Central memory CD4-positive, alpha-beta T cell (primary cell): ENCODE measurements at places on chromosomes 3 and 15.

- DNase-seq = no peak
Measured at GRCh38 chr3:45330510-45331295, 57.7 kb upstream of the LARS2 start.

DNA sequence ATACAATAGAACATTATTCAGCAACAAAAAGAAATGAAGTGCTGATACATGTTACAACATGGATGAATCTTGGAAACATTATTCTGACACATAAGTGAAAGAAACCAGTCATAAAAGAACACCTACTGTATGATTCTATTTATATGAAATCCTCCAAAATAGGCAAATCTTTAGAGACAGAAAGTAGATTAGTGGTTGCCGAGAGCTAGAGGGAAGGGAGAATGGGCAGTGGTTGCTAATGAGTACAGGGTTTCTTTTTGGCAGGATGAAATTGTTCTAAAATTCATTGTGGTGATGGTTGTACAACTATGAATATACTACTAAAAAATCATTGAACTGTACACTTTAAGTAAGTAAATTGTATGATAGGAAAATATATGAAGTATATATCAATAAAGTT, 6.3 kb upstream of the LRRC58 start:
- no peak for DNase-seq

GRCh38 chr3:115284980-115285379, 137.9 kb upstream of the ZBTB20 start:
- no peak for DNase-seq

DNA sequence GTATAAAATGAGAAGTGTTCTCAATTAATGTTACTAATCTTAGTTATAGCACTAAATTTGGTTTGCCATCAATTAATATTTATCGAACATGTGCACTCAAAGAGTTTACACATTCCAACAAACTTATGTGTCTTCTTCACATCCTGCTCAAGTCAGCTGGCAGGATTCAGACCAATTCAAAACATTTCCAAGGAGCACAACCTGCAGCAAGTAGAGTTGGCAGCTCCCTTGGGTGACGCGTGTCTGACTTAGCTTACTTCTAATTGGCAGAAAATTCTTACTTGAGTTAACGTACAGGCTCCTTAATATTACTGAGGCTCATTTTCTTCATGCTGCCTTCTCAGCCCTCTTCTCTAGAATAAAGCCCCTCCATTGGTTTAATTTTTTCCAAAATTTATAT, 110.4 kb upstream of the PFN2 start:
- DNase-seq = no peak

DNA sequence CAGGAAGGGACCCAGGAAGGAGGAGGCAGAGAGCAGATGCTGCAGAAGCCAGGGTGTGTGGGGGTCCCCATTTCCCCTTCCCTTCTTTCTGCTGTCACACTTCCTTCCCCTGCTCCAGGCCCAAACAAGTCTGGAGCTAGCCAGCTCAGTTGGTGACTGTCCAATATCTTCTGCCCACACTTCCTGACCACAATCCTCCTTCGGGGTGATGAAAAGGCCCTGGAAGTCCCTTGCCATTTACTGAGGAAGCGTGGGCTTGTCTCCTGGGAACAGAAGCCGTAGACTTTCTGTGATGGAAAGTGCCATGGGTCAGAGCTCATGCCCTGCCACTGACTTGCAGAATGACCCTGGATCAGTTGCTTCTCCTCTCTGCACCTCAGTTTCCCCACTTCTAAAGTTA, 39.0 kb downstream of the ANAPC13 start:
- no peak for DNase-seq

- no peak for DNase-seq
Measured at GRCh38 chr3:126502656-126503055, 14.9 kb downstream of the UROC1 start.

DNA sequence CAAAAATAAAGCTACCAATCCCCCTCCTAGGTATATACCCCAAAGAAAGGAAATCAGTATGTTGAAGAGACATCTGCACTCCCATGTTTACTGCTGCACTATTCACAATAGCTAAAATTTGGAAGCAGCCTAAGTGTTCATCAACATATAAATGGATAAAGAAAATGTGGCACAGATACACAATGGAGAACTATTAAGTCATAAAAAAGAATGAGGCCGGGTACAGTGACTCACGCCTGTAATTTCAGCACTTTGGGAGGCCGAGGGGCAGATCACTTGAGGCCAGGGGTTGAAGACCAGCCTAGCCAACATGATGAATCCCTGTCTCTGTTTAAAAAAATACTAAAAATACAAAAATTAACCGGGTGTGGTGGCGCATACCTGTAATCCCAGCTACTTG, 10.0 kb upstream of the PTPN9 start:
- no peak for DNase-seq

GRCh38 chr3:45241206-45241605, 15.1 kb upstream of the TMEM158 start:
- DNase-seq = no peak

DNA sequence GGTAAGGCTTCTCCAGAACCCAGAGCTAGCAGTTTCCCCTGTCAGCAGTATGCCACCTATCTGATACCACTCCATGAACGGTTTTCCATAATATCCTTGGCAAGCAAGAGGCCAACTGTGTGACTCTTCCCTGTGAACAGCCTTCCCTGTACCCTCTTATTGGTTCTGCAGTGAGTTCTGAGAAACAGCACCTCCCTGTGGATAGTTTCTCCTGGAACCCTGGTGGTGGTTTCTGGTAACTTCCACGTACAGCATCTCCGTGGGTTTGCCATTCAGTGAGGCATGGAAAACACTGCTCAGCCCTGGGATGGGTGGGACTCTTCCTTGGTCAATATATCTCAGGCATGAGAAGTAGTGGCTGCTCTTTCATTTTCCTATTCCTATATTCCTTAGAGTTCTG, 19.4 kb upstream of the SERPINI2 start:
- DNase-seq = no peak

DNA sequence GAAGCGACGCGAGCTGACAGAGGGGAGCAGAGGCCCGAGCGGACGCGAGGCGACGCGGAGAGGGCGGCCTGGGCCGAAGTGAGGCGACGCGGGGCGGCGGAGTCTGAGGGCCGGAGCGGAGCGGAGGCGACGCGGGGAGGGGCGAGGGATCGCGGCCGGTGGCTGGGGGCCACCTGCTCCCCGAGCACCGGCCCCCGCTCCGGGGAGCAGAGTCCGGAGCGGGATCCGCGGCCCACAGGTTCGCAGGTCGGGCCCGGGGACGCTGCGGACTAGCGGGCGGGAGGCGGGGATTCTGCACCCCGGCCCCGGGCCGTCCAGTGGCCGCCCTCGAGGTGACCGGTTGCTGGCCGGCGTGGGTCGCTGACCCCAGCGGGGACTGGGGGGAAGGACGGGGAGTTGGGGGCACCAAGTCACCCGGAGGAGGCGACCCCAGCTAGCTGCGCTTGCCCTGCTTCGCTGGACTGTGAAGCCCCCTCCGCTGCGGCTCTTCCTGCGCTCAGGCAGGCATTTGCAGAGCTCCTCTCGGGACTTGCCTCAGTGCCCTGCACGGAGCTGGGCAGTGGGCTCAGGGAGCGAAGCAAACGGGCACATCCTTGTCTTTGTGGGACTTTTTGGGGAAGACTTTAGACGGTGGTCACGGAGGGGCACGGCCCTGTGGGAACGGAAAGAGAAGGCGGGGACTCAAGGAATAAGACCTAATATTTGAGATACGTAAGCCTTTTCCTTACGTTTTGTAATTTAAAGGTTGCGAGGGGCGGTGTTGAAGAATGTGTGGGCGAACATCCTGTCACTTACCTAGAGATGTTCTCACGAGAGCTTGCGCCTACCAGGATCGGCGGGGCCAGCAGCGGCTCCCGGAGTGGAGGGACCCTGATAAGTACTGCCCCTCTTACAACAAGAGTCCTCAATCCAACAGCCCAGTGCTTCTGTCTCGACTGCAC, 566 bp downstream of the HMCES start:
- DNase-seq = peak; percentile 55

DNA sequence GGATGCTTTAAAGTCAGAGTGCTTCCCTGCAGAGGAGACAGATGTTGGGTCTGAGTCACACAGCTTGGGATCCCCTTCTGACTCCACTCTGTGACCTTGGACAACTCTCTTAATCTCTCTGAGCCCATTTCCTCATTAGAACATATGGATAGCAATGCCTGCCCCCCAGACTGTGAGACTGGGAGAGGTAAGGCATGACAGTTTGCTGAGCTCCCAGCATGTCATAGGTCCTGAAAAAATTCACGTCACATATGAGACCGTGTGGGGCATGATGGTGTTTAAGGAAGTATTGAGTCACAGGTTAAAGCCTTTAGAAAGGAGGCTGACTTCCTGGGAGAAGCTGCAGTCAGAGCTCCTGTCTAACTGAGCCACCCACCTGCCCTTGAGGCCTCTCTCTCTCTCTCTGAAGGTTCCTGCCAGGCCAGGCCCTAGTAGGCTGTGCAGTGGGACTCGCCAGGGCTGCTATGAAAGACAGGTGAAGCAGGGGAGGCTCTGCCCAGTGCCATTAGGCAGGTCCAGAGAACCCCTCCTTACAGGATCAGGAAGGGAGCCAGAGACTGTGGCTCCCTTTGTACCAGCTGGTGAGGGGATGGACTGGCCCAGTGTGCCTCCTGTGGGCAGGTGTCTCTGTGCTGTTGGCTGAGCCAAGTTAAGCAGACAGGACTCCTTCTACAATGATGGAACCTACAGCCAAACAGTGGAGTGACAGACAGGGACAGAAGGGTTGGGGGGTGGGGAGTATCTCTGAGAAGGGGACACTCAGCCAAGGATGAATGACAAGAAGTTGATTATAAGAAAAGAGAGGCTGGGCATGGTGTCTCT, 19.5 kb upstream of the DOCK3 start:
- no peak for DNase-seq

DNA sequence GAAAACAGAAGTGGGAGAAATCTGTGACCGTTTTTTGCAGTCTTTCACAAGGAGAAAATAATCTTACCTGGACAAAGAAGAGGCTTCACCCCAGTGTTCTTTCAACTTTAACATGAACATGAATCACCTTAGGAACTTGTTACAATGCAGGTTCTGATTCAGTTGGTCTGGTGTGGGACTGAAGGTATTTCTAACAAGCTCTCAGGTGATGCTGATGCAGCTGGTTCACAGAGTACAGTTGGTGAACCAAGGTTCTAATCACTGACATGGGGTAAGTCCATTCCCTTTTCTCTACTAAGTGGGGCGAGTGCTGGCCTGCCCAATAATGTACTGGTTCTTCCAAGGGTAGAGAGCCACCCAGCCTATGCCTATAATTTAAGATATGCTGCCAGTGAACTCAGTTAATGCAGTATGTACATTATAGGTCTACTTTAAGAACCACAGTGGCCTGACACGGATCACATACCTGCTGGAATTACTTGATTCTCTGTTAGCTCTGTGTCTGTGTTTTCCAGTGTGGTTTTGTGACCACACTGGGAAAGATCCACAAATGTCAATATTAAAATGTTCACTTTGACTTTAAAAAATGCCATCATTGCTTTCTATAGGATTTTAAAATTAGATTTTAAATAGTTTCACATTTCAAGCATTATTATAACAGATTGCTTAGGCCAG, 304.1 kb downstream of the ZNF621 start:
- DNase-seq = no peak

- no peak for DNase-seq
Measured at GRCh38 chr15:35854316-35854715, 308.4 kb upstream of the DPH6 start.

DNA sequence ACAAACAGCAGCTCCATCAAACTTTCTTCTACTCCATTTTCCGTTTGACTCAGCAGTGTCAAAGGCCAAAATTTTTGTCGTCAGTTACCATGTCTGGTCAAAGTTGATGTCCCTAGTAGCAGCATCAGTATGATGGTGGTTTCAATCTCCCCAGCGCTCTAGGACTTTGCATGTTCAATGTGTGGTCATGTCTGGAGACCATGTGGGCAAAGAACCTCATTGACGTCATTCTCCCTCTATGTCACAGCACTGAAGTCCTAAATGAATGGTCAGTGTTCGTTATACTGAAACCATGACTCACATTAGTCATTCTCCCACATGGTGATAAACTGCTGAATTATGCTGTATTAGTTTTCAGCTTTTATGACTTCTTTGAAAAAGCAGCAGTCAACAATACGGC, 23.2 kb downstream of the SHC4 start:
- no peak for DNase-seq

GRCh38 chr15:67063689-67064606, 1.5 kb upstream of the SMAD3 start:
- DNase-seq = no peak

- no peak for DNase-seq
Measured at GRCh38 chr3:99532246-99532645, 106.1 kb upstream of the COL8A1 start.

- DNase-seq = no peak
Measured at GRCh38 chr15:52221730-52222129, 30.5 kb upstream of the GNB5 start.

DNA sequence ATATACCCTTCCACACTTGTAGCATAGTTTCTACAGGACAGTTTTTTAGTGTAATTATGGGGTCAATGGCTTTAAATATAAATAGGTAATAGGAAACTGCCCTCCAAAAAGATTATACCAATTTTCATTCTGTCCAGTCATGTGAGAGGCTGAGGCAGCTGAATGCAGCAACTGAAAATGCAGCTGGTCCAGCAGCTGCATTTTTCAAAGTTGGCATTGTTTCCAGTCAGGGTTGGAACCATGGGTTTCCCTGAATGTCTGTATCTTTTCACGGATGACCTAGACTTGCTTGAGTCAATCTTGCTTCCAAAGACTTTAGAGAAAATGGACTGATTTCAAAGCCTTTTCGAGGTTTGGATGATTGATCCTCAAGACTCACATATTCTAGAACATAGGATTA, 9.9 kb upstream of the KNL1 start:
- no peak for DNase-seq
